ENCODE measurements at places on chromosomes 3 and 15.

DNA sequence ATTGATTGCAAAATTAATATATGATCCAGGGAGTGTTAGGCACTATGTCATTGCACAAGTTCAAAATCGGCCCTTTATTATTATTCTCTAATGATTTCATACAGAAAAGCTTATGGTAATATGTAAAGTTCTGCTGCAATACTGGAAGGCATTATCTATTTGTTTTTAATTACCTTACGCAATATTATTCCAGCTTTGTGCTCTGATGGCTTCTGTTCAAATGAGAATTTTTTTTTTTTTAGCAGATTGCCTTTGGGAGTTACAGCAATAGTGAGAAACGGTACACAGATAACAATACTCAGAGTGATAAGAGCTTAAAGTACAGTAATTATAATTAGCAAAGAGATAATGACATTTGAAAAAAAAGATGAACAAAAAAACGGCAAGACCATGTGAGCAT, 602.2 kb upstream of the ALCAM start:
- DNase-seq, result no peak

DNA sequence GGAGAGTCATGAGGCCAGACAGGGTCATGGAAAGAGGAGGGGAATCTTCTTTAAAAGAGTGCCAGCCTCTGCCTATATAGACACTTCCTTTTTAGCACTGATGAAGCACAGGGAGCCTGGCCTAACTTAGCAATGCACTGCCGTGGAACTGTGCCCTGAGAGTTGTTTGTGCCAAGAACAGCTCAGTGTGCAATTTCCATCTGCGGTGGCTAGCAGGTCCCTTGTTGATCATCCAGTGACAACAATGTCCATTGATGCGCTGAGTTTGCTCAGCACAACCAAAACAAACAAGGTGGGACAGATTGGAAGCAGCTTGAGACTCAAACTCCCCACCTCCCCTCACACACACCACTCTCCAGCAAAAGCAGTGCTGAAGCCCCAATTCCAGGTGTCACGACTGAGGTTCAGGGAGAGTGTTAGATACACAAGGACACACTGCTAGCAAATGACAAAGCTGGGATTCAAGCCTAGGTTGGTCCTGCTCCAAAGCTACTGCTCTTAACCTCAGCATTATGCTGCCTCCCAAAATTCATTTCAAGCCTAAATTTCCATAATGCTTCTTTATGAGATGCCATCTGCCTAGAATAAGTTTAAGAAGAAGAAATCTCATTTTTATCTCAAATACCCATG, 316.6 kb upstream of the UBE2E2 start:
- DNase-seq, result no peak

GRCh38 chr3:162517110-162517509, 1020.5 kb downstream of the OTOL1 start:
- no peak for DNase-seq

DNA sequence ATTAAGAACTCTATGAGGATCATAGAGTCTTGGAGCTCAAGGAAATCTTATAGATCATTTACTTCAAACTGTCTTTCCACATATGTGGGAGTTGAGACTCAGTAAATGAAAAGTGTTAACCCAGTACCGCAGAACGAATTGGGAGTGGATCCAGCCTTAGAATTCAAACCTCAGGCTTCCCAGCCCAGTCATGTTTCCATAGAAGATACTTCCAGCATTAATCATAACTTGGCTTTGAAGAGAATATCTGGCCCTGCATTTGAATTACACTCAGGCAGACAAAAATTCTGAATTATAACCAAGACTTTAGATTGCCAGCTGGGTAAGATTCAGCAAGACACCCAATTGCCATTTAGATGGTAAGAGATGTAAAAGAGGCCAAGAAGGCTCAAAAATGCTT, 972.0 kb downstream of the TUSC7 start:
- no peak for DNase-seq

DNA sequence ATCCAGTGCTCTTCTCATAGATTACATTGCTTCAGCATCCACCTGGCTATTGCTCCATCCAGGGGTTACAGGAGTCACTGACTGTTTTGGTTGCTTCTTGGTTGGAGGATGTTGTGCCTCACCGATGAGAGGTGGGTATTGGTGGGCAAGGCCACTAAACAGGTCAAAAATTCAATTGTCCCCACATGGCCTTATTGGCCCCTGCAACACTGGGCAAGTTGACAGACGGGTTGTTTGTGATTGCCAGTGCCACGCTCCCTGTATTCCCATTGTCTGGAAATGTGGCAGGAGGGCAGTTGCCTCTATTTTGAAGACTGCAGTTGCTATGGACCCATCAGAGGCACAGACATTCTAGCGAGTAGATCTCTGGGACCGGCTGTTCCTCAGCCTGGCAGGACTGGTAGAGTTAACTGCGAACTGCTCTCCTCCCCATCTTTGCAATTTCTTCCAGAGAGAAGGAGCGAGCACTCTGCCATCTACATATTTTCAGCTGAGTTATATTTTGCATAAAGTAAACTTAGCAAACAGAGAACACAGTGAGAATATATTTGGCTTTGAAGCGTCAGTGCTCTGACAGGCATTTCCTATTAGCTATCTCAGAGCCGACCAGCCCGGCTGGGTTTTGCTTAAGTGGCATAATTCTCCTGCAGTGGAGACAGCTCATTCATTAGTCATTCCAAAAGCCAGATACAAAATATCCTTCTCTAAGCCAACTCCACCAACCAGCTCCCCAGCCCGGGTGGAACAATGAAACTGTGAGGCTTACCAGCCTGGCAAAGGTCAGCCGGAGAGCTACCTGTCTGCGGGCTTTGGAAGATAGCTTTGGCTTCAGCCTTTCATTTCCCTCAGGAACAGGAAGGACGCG, 26.0 kb upstream of the MAGEF1 start:
- DNase-seq, result no peak

DNA sequence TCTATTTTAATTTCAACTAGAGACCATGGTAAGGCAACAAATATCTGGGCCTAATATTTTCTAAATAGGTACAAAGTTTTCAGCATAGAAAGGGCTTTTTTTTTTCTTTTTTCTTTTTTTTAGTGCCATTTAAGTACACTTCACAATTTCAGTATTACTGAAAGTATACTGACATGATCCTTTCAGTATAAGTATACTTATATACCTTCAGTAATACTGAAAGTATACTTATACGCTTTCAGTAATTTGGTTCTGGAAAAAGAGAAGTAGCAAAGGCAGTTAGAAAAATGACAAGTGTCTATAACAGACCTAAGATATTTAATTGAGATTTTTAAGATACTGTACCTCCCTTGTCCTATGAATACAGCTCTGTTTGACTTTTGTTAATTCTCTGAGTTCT, 339.2 kb downstream of the EPHA3 start:
- DNase-seq, result no peak

DNA sequence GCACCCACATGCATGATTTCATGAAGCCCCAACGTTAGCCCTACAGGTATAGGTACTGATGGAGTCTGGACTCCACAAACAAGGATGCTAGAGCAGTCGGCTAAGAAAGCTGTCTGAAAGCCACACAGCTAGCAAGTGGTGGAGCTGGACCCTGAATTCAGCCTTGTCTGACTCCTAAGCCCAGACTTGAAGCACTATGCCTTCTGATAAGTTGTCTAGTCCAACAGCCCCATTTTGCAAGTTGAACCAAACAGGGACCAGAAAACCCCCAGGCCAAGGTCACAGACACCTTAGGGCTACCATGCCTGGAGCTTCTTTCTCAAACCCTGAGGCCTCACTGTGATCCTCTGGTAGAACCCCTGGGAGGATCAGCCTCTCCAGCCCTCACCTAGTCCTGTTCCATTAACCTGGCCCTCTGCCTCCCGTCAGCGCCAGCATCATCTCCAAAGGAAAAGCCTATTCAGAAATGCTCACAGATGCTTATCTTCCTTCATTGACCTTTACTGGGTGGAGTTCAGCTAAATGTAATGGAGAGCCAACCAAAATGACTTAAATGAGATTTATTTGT, 1.7 kb upstream of the SLCO2A1 start:
- no peak for DNase-seq

GRCh38 chr3:43340403-43340802, 54.1 kb downstream of the SNRK start:
- DNase-seq, result no peak

- no peak for DNase-seq
These were observed 799 bp upstream of the C2CD4B start for GRCh38 chr15:62165793-62166375.

DNA sequence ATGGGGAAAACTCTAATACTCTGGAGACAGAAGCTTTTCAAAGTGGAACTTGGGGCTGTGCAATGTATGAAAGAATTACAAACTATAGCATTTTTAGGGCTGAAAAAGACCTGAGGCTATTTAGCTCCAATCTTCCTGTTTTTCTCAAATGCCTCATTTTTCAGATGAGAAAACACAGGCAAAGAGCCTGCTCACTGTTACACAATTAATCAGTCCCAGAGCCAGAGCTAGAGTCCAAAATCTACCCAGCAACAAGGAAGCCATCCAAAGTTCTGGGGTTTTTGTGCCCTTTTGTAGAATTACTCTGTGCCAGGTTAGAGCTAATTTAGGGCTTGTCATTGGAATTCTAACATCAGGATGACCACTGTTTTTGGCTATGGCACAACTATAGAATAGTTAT, 45.5 kb downstream of the GPR149 start:
- DNase-seq, result no peak

DNA sequence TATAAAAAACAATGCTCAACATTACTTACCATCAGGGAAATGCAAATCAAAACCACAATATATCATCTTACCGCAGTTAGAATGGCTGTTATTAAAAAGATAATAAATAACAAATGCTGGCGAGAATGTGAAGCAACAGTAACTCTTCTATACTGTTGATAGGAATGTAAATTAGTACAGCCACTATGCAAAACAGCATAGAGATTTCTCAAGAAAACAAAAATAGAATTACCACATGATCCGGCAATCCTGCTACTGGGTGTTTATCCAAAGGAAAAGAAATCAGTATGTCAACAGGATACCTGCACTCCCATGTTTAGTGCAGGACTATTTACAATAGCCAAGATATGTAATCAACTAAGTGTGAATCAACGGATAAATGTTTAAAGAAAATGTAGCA, 48.1 kb downstream of the ADAM10 start:
- no peak for DNase-seq

GRCh38 chr3:107753494-107753893, 230.7 kb downstream of the BBX start:
- DNase-seq, result peak; percentile 14

GRCh38 chr15:74364936-74365597, 2.4 kb downstream of the CYP11A1 start:
- no peak for DNase-seq

DNA sequence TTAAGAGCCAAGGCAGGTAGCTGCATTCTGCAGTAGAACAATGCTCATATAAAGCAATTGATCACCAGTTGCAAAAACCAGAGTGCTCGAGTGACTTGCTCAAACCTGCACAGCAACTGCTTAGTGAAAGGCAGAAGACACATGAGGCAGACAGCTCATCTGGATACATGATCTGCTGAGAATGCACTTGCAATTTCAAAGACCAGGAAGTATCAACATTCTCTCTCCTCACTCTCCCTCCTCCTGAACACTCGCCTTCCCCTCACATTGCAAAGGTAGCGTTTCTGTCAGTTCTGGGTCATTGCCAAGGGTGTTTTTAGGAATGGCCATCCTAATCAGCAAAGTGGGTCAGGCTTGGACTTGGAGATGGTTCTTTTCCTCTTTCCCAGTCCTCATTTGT, 61.0 kb downstream of the BFSP2 start:
- DNase-seq, result no peak

DNA sequence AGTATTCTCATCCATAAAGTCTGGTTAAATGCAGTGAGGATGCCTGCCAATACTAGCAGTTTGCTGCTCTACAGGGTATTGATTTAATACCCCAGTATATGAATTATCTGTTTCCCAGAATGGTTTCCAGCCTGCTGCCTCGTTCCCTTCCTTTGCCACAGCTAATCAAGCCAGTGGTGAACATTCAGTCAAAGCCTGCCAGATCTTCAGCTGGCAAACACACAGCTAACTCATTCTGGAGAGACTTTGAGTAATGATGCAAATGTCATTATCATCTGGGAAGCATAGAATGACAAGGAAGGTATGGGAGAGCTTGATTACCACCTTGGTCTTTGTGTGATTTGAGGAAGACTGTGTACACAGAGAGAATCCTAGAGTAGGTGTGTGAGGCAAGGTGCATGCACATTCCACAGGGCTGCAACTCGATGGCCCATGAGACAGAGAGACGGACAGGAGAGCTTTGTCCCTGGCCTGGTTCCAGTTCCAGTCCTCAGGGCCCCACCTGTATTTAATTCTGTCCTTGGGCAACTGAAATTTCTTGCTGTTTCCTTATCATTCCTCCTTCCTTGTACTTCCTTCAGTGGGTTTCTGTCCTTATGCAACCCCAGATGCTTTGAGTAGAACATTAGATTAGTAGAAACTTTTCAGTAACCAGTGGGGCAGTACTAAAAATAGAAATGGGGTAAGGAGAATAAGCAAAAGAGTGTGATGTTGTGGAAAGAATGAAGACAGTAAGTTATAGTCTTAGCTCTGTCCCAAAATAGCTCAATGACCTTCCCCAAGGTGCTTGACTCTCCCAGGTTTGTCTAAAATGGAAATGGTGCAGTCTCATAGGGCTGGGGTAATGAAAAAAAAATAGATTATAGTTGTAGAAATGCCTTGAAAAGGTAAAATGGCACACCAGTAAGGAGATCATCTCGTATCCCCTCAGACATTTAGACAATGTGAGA, 72.5 kb downstream of the MITF start:
- peak; percentile 41 for DNase-seq

- no peak for DNase-seq
These were observed 154.0 kb upstream of the PTPRG start for GRCh38 chr3:61407397-61407796.

GRCh38 chr3:113174801-113175485, 36.4 kb upstream of the BOC start:
- no peak for DNase-seq

DNA sequence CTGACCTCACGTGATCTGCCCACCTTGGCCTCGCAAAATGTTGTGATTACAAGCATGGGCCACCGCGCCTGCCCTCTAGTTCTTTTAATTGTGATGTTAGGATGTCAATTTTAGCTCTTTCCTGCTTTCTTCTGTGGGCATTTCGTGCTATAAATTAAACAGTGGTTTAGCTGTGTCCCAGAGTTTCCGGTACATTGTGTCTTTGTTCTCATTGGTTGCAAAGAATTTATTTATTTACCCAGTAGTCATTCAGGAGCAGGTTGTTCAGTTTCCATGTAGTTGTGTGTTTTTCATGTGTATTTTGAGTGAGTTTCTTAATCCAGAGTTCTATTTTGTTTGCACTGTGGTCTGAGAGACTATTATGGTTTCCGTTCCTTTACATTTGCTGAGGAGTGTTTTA, 30.1 kb downstream of the MYRIP start:
- DNase-seq, result no peak

GRCh38 chr3:186261638-186262037, 100.4 kb downstream of the DGKG start:
- DNase-seq, result no peak

DNA sequence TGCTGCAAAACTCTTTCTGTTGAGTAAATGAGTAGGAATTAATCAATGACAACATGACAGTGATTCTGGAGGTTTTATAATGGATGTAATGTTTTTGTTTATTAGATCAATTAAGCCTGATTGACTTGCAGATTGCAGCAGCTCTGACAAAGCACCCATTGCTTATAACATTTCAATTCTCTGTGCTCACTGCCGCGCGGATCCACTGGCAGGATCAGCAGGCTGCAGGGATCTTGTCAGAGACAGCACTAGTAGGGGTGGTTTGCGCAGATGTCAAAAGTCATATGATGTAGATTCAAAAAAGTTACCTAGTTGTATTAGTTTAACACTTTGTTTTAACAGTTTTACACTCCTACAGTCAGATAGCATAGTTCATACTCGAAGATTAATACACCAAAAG, 93.4 kb downstream of the MBNL1 start:
- no peak for DNase-seq

All from thyroid gland (tissue), 4 donors.